ENCODE measurements at places on chromosomes 4 and X. TPM values are rescaled to one million over a fixed set of nuclear protein-coding genes. Genes with fewer than 3 reads are reported as not detected.

AFP gene
- total RNA-seq, result not detected

H2BW2 gene
- not detected for total RNA-seq

HSFX4 gene
- not detected for total RNA-seq

CUL4B gene
- 76.0 TPM for total RNA-seq

GPR34 gene
- 0.72 TPM for total RNA-seq

IL21 gene
- not detected for total RNA-seq

CHM gene
- total RNA-seq, result 31.5 TPM

S100G gene
- not detected for total RNA-seq

HSD17B13 gene
- under 0.01 TPM for total RNA-seq

Measured in osteoblast (primary cell).